ENCODE measurements at places on chromosomes 7 and 10. TPM values are rescaled to one million over a fixed set of nuclear protein-coding genes. Genes with fewer than 3 reads are reported as not detected.

DNA sequence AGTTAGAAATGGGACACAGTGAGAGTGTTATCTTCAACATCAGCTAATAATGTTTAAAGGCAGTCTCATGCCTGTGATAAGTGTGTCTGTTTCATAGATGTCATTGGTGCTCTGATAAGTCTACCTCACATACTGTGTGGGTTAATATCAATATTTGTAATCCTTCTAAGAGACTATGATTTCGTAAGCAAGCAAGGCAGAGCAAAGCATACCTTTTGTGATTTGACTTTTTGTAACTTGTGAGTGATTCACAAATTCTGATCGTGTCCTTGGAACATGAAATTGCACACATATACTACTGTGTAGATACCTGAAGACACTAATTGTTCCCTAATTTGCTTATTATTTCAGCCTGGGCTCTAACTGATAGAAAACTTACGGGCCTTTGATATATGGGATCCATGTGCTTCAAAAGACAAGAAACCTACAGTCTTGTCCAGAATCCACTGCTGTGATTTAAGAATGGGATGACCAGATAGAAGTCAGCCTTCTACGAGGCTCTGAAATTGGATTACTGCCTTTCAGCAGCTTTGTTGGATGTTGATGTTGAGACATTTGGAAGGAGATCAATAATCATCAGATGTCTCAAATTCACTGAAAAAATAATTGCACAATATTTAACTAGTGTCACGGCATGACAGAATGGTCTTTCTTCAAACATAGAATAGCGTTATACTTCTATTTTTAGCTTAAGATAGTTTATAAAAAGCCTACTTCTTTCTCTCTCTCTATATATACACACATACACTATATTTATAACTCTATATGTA, 63.2 kb upstream of the KLF6 start:
- peaks cover 3% of the 10 kb centered on the region for H3K36me3 ChIP-seq
- H3K27ac ChIP-seq: no peak overlapping the region
- H3K4me1 ChIP-seq: peaks cover 14% of the 10 kb centered on the region
- no peaks in the 10 kb centered on the region for H3K27me3 ChIP-seq

GRCh38 chr10:62464308-62464707, 90.1 kb downstream of the ZNF365 start:
- no peak overlapping the region for H3K4me3 ChIP-seq
- H3K4me1 ChIP-seq: no peaks in the 10 kb centered on the region
- no peak overlapping the region for H3K27ac ChIP-seq

- H3K27ac ChIP-seq: no peak overlapping the region
- no peaks in the 10 kb centered on the region for H3K36me3 ChIP-seq
- no peaks in the 10 kb centered on the region for H3K4me1 ChIP-seq
- DNase-seq: no peak
These were observed 108.5 kb upstream of the IL6 start for GRCh38 chr7:22618528-22618927.

DNA sequence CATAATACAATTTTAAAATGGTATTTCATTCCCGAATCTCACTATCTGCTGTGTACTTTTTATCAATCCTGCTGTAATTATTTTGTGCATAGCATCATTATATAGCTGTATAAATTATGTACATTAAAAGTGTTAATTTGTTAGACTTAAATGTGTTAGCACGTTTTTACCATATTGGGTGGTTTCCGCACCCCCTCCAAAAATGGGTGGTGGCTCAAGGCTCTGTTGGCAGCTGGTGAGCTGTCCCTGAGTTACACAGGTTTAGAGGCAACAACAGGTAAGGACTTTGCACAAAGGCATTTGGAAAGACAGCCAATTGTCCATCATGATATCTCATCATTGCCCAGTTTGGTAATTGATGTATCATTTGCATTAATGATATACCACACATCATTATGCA, 18.6 kb upstream of the LMTK2 start:
- no peak overlapping the region for H3K27ac ChIP-seq
- H3K36me3 ChIP-seq: no peaks in the 10 kb centered on the region
- no peaks in the 10 kb centered on the region for H3K4me1 ChIP-seq
- H3K4me3 ChIP-seq: no peak overlapping the region

- H3K4me3 ChIP-seq: no peak overlapping the region
- H3K4me1 ChIP-seq: no peaks in the 10 kb centered on the region
- H3K27me3 ChIP-seq: no peaks in the 10 kb centered on the region
These were observed 365.2 kb downstream of the PLXDC2 start for GRCh38 chr10:20181434-20181833.

- H3K27me3 ChIP-seq: peaks cover 9% of the 10 kb centered on the region
- peak overlapping the region; percentile 72 for H3K4me3 ChIP-seq
- no peaks in the 10 kb centered on the region for H3K36me3 ChIP-seq
- H3K27ac ChIP-seq: peak overlapping the region; percentile 86
- no peak for DNase-seq
These were observed 1.5 kb downstream of the LZTS2 start for GRCh38 chr10:101000915-101001658.

DNA sequence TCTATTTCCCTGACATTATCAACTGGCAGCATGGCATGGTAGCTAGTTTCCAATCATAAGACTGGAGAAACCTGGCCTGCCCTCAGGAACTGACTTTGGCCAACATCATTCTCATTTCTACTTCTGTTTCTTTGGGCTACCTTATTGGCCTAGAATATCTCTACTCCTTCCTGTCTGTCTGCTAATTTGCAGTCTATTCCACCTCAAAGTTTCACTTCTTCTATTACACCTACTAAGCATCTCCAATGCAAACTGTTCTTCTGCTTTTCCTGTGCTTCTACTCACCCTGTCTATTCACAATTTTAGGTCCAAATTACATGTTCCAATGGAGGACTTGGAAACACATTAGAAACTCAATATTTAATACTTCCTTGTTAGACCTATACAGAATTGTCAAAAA, 65.6 kb downstream of the ZNF503 start:
- H3K27ac ChIP-seq: no peak overlapping the region
- no peaks in the 10 kb centered on the region for H3K4me1 ChIP-seq
- no peaks in the 10 kb centered on the region for H3K36me3 ChIP-seq
- peaks cover 1% of the 10 kb centered on the region for H3K27me3 ChIP-seq
- no peak overlapping the region for H3K4me3 ChIP-seq

- no peak for DNase-seq
- H3K4me3 ChIP-seq: no peak overlapping the region
- H3K36me3 ChIP-seq: no peaks in the 10 kb centered on the region
- H3K4me1 ChIP-seq: no peaks in the 10 kb centered on the region
- H3K27ac ChIP-seq: no peak overlapping the region
These were observed 21.0 kb upstream of the ASB15 start for GRCh38 chr7:123580406-123581161.

- H3K36me3 ChIP-seq: no peaks in the 10 kb centered on the region
- no peak for DNase-seq
These were observed 9.1 kb downstream of the OR2A7 start for GRCh38 chr7:144255471-144255897.

- no peak overlapping the region for H3K27ac ChIP-seq
- DNase-seq: no peak
- H3K4me3 ChIP-seq: no peak overlapping the region
- no peaks in the 10 kb centered on the region for H3K36me3 ChIP-seq
These were observed 19.1 kb upstream of the GJD4 start for GRCh38 chr10:35585903-35586535.

DNA sequence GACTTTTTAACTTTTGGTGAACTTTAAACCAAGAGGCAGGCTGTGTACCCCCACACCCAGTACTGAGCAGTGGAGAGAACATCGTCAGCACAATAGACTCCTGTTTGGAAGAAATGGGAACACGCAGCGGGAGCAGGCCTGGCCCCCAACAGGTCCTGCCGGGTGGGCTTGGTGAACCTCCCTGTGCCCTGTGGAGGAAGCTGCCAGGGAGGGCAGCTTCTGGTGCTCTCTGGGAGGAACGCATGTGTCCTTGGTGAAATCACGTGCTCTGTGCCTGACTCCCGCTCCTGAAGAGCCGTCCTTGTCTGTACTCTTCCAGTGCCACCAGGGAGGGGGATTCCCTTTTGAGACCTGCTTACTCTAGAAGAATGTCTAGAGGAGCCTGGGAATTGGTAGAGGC, 31.6 kb downstream of the CHAT start:
- no peak overlapping the region for H3K4me3 ChIP-seq
- no peak for DNase-seq
- no peaks in the 10 kb centered on the region for H3K4me1 ChIP-seq
- H3K36me3 ChIP-seq: no peaks in the 10 kb centered on the region

- no peak overlapping the region for H3K27ac ChIP-seq
- H3K4me3 ChIP-seq: no peak overlapping the region
- no peaks in the 10 kb centered on the region for H3K36me3 ChIP-seq
- no peaks in the 10 kb centered on the region for H3K27me3 ChIP-seq
These were observed 79.0 kb upstream of the LSM8 start for GRCh38 chr7:118104812-118105441.

GRCh38 chr7:81135324-81135723, 216.5 kb upstream of the SEMA3C start:
- no peaks in the 10 kb centered on the region for H3K36me3 ChIP-seq
- H3K4me3 ChIP-seq: no peak overlapping the region
- no peaks in the 10 kb centered on the region for H3K4me1 ChIP-seq

DNA sequence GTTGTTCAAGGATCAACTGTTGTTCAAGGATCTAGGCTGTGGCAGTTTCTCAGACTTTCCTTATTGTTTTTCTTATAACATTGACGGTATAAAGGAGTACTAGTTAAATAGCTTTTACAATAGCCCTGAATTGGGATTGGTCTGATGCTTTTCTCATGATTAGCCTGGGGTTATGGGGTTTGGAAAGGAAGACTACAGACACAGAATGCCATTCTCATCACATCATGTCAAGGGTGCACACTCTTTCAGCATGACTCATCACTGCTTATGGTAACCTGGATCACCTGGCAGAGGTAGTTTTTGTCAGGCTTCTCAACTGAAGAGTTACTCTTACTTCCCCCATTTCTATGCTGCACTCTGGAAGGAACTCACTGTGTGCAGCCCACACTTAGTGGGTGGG, 194.2 kb upstream of the NPSR1 start:
- H3K4me3 ChIP-seq: no peak overlapping the region
- no peaks in the 10 kb centered on the region for H3K27me3 ChIP-seq
- H3K36me3 ChIP-seq: no peaks in the 10 kb centered on the region
- H3K27ac ChIP-seq: no peak overlapping the region
- no peak for DNase-seq
- no peaks in the 10 kb centered on the region for H3K4me1 ChIP-seq

DNA sequence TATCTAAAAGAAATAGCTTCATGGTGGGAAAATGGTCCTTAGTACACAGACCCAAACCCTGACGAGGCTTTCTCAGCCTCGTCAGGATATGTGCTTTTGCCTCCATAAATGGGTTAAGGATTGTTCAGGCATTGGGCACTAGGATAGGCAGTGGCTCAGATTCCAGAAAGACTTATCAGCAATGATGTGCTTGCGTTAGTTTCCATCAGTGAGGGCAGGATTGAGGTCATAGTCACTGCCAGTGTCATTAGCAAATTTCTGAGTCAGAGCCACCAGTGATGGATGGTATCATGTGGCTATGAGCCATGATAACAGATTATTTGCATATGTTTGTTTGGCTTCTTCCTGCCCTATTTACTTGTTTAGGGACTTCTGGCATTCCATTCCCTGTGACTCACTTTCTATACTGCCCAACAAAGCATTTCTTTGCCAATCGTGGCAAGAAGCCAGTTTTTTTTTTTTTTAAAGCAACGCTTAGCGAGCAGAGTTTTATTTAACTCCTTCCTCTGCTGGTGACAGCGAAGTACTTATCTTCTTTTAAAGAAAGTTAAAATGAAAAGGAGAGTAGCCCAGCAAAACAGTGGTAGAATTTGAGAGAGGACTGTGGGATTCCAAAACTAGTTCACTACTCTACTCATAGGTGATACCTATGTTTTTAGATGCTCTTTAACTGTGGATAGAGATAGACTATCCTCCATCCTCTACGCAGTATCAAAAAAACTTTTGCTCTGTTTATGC, 44.4 kb downstream of the MYPN start:
- H3K4me1 ChIP-seq: no peaks in the 10 kb centered on the region
- H3K36me3 ChIP-seq: no peaks in the 10 kb centered on the region
- H3K27me3 ChIP-seq: peaks cover 7% of the 10 kb centered on the region
- no peak overlapping the region for H3K27ac ChIP-seq
- no peak overlapping the region for H3K4me3 ChIP-seq

- H3K27me3 ChIP-seq: no peaks in the 10 kb centered on the region
- peaks cover 51% of the 10 kb centered on the region for H3K36me3 ChIP-seq
- H3K4me1 ChIP-seq: no peaks in the 10 kb centered on the region
- peak overlapping the region; percentile 92 for H3K27ac ChIP-seq
- DNase-seq: no peak
These were observed 174.0 kb downstream of the CELF2 start for GRCh38 chr10:11191678-11192077.

DNA sequence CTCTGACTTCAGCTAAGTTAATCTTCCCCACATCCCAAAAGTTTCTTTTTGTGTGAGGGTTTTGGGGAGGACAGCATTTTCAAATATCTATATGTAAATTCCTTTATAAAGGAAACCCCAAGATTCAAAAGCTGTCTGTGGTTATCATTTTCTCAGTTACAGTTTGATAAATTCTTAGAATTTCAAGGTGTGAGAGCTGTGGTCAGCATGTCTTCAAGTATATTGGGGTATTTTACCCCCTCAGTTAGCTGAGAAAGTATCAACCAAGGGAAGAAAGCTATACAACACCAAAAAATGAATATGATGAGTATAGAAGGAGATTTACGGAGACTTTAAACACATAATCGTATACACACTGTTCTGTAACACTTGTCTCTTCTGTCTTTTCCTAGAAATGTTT, 109.2 kb downstream of the SND1 start:
- H3K4me3 ChIP-seq: peak overlapping the region; percentile 77
- H3K4me1 ChIP-seq: peaks cover 100% of the 10 kb centered on the region
- H3K27ac ChIP-seq: peak overlapping the region; percentile 79
- H3K27me3 ChIP-seq: no peaks in the 10 kb centered on the region
- DNase-seq: peak; percentile 37

DNA sequence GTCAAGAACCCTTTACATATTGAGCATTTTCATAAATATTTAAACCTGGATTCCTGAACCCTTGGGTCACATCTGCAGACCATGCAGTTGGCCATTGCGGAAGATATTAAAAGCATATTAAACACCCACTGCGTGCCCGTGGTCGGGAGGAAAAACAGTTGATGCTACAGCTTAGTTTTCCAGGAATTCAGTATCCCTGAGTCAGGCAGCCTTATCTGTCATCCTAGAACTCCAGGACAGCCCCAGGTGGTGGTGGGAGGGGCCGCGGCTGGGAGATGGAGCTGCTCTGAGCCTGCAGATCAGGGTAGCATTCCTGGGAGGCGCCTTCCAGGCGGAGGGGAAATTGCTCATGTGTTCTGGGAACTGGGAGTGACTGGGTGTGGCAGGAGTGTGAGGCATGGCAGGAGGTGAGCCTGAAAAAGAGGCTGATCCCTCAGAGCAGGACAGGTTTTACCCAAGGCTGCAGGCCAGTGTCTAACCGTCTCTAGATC, 222.9 kb upstream of the SH2B2 start:
- H3K27ac ChIP-seq: no peak overlapping the region
- no peak overlapping the region for H3K4me3 ChIP-seq
- peaks cover 4% of the 10 kb centered on the region for H3K36me3 ChIP-seq
- DNase-seq: no peak
- H3K4me1 ChIP-seq: peaks cover 22% of the 10 kb centered on the region

GRCh38 chr7:7761340-7761973, 43.0 kb upstream of the RPA3 start:
- no peaks in the 10 kb centered on the region for H3K27me3 ChIP-seq
- peak overlapping the region; percentile 92 for H3K4me3 ChIP-seq
- H3K4me1 ChIP-seq: peaks cover 45% of the 10 kb centered on the region
- H3K27ac ChIP-seq: peak overlapping the region; percentile 96
- H3K36me3 ChIP-seq: no peaks in the 10 kb centered on the region

- no peak for DNase-seq
- H3K4me3 ChIP-seq: no peak overlapping the region
- H3K36me3 ChIP-seq: no peaks in the 10 kb centered on the region
- no peak overlapping the region for H3K27ac ChIP-seq
These were observed 435.8 kb upstream of the MTPN start for GRCh38 chr7:136412952-136413351.

FGL2 gene
- 37.9 TPM for polyA plus RNA-seq

All from immature natural killer cell (primary cell).